ENCODE measurements at places on chromosomes 16 and 17.

DNA sequence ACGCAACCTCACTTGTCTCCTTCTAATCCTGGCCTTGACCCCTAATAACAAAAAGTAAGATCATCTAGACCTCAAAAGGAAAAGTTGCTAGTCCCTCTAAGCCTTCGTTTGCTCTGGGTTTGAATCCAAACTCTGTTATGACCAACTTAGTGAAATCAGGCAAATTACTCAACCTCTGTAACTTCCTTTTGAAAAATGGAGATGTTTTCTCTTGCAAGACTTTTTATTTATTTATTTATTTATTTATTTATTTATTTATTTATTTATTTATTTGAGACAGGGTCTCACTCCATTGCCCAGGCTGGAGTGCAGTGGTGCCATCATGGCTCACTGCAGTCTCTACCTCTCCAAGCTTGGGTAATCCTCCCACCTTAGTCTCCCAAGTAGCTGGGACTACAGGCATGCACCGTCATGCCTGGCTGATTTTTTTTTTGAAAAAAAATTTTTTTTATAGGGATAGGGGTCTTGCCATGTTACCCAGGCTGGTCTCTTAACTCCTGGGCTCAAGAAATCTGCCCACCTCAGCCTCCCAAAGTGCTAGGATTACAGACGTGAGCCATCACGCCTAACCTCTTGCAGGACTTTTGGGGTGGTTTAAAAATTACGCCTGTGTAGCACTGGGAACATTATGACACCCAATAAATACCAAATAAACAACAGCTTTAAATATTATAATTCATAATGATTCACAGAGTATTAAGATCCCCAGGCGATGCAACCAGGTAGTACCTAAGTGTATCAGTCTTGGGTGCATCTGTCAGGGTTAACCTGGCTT is 63.4 kb downstream of the PITPNC1 start:
- DNase-seq: no peak

DNA sequence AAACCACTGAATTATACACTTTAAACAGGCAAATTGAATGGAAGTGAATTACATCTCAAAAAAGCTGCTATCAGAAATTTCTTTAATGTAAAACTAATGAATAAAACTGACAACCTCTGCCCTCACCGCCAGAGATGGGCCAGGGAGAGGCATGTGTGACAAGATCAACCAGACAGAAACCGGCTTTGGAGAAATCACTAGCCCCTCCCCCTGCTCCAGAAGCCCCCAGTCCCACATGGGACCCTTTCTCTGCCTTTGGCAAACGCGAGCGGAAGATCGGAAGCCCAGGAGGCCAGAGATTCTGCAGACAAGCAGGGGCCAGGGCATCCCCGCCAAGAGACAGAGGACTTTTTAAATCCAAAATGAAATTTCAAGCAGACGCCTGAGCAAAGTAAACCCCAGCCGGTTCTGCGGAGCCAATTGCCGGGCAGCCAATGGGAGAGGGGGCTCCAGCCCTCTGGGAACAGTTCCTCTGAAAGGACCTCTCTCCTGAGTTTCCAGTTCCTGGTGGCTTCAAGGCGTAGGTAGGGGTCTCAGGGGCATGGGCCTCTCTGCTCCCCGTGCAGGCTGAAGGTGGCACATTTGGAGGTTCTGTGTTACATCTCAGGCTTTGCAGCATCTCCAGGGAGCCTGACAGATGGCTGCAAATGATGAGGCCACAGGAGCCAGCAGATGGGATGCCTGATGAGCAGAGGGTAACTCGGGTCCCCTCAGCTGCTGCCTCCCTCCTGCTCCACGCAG is 118.1 kb downstream of the GSG1L start:
- DNase-seq: no peak

- DNase-seq: peak; percentile 77
Measured at GRCh38 chr17:78337244-78338109, 22.4 kb downstream of the SOCS3 start.

DNA sequence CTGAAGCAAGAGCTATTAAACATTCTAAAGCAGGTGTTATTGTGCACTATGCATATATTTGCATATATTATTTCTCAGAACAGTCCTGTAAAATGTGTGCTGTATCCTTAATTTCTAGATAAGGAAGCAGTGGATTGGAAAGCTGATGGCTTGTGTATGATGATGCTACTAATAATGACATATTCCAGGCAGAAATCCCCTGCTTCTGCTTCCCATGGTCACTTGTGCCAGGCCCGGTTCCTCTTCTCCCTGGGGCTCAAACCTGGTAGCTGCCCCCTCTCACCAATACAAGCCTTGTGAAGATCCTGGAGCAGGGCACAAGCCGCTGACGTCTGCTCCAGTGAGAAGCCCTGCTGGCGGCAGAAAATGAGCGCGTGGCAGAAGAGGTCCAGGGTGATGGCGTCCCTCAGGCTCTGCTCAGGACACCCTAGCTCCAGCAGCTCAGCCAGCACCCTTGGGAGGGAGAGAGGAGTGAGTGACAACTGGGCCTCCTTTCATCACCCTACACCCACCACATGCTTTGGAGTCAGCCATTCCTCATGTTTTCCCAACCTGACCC is 1.8 kb downstream of the CFAP119 start:
- DNase-seq: no peak

- DNase-seq: peak; percentile 70
Measured at GRCh38 chr16:22694887-22695382, 119.0 kb upstream of the HS3ST2 start.

DNA sequence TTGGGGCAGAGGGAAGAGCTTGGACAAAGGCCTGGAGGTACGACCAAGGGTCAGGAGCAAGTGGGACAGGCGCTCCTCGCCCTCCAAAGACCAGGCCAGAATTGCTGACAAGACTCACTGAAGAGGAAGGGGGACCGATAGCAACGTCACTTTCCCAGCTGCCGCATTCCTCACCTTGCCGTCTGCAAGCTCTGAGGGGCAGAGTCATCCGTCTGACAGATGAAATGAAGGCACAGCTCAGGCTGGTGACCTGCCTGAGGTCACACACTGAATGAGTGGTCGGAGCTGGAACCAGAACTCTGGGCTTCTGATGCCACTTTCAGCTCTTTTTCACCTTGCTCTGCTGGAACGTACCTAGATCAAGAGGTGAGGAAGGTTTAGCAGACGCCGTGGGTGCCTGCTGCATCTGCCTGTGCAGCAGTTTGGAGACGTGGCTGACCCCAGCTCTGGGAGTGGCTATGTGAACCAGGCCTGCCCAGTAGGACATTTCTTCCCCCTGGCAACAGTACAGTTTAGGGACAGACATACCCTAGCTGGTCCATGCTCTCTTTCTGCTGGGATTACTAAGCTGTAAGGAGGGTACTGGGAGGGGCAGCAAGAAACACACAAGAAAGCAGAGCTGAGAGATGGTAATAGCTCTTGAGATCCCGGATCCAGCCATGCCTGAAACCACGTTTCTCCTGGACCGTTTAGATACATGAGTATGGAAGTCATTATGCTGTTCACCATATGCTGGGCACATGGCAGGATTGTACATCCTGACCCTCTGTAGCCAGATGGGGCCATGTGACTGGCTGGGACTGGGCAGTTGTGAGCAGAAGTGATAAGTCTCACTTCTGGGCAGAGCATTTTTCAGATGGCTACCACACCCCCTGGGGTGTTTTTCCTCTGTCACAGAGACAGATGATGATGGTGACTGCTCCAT is 50.9 kb downstream of the IL21R start:
- no peak for DNase-seq

DNA sequence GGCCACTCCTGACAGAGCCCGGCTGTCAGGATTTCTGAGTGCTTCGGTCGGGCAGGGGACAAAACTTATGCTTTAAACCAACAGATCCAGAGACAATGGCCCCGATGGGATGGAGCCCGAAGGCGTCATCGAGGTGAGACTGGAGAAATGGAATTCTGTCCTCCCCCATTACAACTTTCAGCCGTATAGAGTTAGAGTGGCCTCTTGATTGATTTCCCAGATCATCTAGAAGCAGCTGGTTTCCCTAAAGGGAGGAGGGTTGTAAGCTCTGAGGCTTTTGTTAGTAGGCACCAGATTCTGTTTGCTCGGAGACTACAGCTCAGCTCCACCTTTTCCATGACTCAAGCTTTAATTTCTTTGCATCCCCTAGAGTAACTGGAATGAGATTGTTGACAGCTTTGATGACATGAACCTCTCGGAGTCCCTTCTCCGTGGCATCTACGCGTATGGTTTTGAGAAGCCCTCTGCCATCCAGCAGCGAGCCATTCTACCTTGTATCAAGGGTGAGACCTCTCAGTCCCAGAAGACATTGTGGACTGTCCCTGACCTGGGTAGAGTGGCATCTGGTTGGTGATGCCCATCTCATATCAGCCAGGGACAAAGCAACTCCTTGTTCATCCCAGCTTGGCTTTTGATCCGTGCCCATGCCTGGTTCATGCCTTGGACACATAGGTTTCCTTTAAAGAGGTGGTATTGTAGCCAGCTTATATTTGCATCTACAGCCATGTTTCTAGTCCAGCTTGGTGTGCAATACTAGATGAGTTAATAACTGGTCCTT is 5.1 kb upstream of the CD68 start:
- no peak for DNase-seq

GRCh38 chr16:89561884-89562599 is 1.6 kb downstream of the RPL13 start:
- no peak for DNase-seq

GRCh38 chr16:67979955-67980678 is at the start of gene DPEP3:
Gene DPEP3 (minus strand): TSS chr16:67980499. CDS start chr16:67980380, 119 bp downstream.
- no peak for DNase-seq

DNA sequence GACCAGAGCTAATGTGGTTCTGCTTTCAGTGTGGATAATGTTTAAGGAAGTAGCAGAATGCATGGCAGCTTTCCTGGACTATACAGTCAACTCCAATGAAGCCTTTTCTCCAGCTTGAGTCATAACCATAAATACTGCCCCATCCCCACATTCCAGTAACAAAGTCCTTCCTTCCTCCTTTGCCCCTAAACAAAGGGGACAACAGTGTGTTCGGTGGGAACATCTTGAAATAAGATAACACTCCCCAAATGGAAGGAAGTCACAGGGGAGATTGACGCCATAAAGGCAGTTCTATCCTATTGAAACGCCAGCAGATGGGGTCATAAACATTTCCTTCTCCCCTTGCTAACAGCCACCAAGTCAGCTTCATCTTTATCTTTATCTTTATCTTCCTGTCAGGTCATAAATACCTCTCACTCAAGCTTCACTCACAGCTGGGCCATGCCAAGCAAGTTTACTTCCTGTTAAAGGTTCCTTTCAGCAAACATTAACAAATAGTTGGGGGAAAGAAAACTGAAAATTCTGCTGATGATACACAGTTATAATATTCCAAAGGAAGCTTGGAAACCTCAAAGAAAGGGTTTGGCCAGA is 136.7 kb downstream of the SNX11 start:
- DNase-seq: no peak

DNA sequence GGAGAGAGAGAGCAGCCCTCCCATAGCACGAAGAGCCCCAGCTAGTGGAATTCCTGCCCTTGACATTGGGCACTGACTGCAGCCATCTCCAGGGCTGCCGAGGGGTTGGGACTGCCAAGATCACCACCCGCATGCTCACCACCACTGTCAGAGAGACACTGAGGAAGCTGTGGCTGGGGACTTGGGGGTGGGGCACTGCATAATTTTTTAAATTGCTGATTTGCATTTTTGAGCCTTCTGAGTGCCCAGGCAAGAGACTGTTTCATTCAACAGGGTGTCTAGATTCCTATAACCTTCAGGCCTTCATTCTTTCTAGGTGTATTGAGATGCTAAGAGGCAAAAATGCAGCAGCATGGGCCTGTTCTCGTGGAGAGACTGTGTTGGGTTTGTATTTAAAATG is 9.0 kb upstream of the EPX start:
- no peak for DNase-seq

DNA sequence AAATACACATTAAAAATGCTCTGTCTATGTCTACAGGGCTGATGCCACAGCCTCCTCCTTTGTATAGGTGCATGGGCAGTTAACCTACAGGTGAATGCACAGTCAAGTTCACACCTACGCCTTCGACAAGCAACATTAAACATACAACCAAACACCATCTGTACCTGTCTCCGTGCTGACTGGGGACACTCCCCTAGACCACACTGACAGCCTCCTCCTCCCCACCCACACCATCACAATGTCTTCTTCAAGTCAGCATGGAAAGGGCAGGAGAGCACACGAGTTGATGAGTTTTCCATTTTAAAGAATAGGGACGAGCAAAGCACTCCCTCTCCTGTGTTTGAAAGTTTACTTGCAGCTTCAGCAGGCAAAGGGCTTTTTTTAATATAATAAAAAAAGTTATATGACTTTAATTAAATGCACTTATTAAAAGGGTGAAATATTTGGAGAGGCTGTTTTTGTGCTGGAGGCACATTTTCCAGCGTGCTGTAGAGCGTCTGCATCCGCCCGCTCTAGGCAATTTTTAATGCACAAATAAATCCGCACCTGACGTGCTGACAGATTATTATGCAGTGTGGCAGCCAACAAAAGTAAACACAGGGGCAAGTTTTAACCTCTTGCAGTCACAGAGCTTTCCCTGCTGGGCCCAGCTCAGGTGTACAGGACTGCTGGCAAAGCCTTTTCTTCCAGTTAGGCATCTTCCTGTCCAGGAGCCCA is 367.9 kb downstream of the SOX9 start:
- no peak for DNase-seq

DNA sequence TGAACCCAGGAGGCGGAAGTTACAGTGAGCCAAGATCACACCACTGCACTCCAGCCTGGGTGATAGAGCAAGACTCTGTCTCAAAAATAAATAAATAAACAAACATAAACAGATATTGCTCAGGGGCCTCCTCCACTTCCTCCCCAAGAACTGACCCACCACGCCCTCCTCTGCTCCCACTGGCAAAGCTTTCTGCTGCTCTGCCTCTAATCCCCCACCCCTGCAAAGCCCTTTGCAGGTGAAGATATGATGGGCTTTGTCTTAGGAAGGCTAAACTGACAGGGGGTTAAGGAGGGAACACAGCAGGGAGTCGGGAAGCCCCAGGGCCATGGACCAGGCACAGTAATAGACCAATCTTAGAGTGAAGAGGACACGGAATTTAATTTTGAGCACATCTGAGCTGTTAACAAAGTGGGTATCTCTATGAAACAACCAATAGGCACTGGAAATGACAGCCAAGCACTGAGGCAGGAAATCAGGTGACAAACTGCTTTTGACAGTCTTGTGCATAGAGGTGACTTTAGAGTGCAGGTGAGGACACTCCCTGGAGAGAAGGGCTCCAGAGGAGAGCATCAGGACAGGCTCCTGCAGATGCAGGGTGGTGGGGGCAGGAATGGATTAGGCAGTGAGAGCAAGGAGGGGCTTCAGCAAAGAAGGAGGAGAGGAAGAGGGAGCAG is 6.4 kb upstream of the CD300LD start:
- DNase-seq: no peak

GRCh38 chr17:2106308-2106955 is 51.5 kb downstream of the HIC1 start:
- DNase-seq: no peak
